ENCODE measurements at places on chromosomes 3 and 15. TPM values are rescaled to one million over a fixed set of nuclear protein-coding genes. Genes with fewer than 3 reads are reported as not detected.

Gene CP
- total RNA-seq = 42.6 TPM

Gene CALML4
- total RNA-seq = 8.7 TPM

Gene GOLGA6D
- total RNA-seq = not detected

Gene TMC3
- total RNA-seq = not detected

Gene ZPLD1
- not detected for total RNA-seq

Gene FRMD4B
- total RNA-seq = 4.4 TPM

Gene XCR1
- not detected for total RNA-seq

Gene ANKUB1
- not detected for total RNA-seq

Gene ZNF774
- total RNA-seq = 0.98 TPM

Gene ATP8B4
- 0.18 TPM for total RNA-seq

Gene TBL1XR1
- 62.5 TPM for total RNA-seq

Gene ST6GAL1
- total RNA-seq = 62.1 TPM

Gene HRG
- not detected for total RNA-seq

Gene DUOXA2
- total RNA-seq = not detected

Gene CDCP1
- 0.18 TPM for total RNA-seq

Gene GCSAM
- not detected for total RNA-seq

Gene ZNF148
- 36.1 TPM for total RNA-seq

Gene NLGN1
- not detected for total RNA-seq

Gene PLA2G4D
- total RNA-seq = not detected

Gene NRG4
- not detected for total RNA-seq

Gene C3orf49
- total RNA-seq = not detected

Gene REC114
- total RNA-seq = not detected

Gene CCDC39
- total RNA-seq = not detected

Gene SPATA12
- total RNA-seq = not detected

Gene CCR1
- total RNA-seq = not detected

Gene SACM1L
- total RNA-seq = 27.8 TPM

Gene SAMMSON
- total RNA-seq = not detected

Gene NOP10
- total RNA-seq = 239 TPM

Gene LIPH
- not detected for total RNA-seq

Measured in HepG2 (cell line).